Amniotic stem cell (primary cell): ENCODE measurements at places on chromosomes 2 and 18.
A peak's percentile ranks its signal among the peaks of the same experiment; 100 is the strongest.

DNA sequence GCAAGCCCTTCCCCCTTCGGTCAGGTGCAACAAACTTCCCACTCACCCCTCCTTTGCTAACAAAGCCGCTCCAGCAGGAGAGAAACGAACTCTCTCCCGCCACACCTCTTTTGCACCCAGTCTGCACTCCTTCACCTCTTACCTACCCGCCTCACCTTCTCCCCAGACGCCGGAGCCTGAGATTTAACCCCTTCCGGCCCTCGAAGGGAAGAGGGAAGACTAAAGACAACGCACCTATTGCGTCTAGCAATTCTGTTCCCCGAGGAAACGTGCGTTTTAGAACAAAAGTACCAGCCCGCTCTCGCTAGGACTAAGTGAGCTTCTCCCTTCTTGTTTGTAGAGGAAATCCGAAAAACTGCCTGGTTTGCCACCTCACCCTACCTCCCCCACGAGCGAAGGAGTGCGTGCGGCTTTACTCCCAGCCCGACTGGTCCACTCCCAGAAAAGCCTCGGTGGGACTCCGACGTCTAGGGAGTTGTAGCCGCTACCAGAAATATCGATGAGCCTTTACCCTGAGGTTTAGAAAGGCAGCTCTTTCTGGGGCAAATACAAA is 441 bp upstream of the PEX13 start:
- peak; percentile 35 for DNase-seq

DNA sequence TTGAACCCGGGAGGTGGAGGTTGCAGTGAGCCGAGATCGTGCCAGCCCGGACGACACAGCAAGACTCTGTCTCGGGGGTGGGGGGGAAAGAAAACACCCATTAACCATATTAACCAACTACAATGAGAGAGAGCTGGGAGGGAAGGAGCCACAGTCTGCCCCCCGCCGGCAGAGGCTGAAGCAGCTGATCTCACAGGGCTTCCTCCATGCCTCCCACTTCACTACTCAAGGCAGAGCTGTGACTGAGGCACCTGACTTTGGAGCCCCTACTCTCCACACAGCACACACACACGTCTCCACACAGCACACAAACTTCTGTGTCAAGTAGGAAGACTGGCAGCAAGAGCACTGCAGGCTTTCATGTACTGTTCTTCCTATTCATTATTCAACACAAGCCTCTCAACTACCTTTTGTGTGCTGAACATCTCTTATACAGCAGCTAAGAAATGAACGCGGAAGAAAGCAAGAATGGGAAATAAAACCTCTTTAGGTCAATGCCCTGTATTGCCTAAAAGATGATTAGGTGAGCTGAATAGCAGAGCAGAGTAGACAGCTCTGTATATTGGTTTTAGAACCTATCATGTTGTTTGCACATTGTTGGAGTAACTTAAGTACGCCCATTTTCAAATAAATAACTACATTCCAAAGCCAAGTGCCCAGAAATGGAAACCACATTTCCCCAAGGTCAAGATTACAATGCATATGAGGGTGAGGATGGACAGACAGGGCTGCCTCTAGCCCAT is 26.2 kb downstream of the PDIA6 start:
- DNase-seq, result no peak

- DNase-seq, result no peak
Measured at GRCh38 chr2:202096736-202097135, 23.7 kb downstream of the KIAA2012 start.

GRCh38 chr2:17306706-17307105 is 211.5 kb downstream of the RAD51AP2 start:
- DNase-seq, result no peak

GRCh38 chr2:205650450-205650849 is 31.9 kb upstream of the NRP2 start:
- DNase-seq, result peak; percentile 25

DNA sequence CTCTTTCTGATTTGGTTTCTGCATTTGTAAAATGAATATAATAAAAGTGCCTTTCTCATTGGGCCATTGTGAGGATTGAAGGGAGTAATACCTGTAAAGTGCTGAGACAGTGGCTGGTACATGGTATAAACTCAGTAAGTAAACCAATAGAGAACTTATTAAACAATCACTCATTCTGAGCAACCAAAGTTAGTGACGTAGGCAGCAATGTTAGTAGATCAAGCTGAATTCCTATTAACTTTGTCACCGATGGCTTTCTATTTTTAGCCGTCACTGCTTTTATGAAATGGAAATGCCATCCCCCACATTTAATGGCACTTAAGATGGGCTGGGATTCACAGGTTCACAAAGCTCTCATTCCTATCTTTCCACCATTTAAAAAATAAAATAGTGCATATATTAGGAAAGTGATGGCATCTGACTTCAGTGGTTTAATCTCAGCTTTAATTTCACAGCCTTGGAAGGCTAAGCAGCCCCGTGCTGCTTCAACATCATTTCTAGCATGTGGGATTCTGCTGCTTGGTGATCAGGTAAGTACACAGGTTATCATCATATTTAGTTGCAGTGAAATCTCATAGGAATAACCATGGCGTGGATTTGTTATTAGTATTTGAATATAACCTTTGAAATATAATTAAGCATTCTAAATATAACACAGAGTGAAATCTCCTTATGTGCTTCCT is 17.6 kb upstream of the PPP4R1 start:
- DNase-seq, result peak; percentile 61

DNA sequence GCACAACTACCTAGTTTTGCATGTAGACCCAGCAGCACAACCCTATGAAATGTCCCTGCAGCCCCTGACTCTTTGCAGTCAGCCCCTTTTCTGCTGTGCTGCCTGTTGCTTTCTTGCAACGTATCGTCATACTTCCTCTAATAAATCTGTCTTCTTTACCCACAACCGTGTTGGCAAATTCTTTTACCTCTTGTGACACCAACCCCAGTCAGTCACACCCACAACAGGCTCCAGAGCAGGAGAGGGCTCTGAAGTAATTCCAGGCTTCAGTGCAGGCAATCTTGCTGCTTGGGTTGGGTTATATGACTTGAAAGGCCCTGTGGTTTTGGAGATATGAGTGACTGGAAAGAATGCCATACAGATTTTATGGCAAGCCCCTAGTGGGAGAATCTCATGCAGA is 79.1 kb upstream of the KCNH7 start:
- no peak for DNase-seq

- DNase-seq, result no peak
Measured at GRCh38 chr2:68831686-68832232, 39.4 kb downstream of the BMP10 start.

DNA sequence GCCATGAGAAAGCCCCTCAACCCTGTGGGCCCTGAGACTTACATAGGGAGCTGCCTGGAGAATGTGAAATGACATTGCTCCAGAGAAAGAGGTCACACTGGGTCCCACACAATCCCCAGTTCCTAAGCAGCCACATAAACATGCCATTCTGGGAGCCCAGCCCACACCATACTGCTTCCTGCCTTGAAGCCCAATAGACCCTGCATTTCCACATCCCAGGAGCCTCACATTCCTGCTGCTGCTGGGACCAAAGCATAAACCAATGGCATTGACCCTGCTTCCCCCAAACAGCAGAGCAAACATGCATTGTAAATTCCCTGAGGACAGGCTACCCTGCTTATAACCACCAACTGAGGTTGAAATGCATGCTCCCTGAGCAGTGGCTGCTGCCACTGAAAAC is 1117.6 kb upstream of the SLC39A10 start:
- no peak for DNase-seq

- DNase-seq, result no peak
Measured at GRCh38 chr18:78519394-78520062, 460.1 kb upstream of the SALL3 start.
